ENCODE measurements at places on chromosomes 4 and X.
A peak's percentile ranks its signal among the peaks of the same experiment; 100 is the strongest.

DNA sequence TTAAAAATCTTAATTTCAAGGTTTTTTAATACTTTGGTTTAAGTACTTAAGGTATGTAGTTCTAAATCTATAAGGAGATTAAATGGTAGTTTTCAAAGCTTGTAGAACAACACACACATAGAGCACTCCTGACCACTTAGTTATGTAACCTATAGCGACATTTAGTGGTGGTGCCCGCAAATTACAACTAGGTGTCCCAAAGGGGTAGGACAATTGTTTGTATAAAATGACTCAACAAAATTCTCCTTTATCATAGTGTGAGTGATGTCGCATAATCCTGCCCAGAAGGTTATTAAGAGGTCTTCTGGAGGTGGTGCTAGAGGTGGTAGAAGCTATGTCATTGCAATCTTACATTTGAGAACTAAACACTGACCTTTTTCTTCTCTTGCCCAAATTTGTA, 373.0 kb upstream of the RASGEF1B start:
- peak; percentile 52 for DNase-seq

DNA sequence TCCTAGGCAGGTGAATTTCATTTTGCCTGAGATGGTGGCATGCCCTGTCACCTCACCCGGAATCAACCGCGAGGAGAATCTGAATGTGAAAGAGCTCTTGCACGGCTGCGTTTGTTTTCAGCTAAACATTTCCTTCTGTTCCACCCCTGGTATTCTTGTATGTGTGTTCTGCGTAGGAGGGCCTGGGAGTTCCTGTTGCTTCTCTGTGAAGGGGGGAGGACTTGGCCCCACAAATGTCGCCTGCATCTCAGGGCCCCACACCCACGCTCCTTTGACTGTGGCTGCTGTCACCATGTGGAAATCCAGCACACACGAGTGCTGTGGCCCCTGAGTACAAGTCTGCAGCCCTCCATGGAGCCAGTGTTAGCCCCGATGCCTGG, 45.8 kb upstream of the CLCN4 start:
- DNase-seq = no peak

DNA sequence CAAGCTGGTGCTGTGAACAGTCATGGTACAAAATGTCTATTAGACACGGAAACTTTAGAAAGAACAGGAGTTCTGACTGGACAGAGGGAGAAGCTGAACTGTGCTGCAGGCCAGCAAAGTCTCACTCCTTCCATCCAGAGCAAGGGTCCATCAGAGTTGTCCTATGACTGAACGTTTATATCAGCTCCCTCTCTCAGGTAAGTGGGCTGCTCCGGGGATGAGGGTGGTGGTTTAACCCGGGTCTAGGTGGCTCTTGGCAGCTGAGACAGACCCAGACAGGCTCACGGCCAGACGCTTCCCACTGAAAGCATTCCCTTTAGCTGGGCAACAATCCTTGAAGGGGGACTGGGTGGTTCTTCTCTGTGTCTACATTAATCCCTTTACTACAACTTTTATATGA, 385.0 kb upstream of the SMIM31 start:
- DNase-seq = no peak

- DNase-seq = no peak
These were observed 47.6 kb upstream of the PRSS12 start for GRCh38 chr4:118400356-118400755.

DNA sequence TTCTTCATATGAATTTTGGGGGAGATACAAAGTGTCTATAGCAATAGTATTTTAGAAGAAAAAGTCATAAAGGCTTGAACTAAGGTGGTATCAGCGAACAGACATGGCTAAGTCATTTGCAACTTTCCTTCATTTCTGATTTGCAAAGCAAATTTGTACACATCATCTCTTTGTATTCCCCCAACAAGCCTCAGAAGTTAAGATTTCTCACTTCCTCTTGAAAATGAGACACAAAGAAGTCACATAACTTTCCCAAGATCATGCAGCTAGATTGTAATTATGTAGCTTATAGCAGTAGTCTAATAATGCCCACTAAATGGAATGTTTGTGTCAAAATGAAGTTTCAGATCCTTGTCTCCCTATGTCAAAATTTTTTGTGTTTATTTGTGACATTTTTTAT, 709.8 kb upstream of the HS3ST1 start:
- no peak for DNase-seq

GRCh38 chr4:152255437-152255836, 280.5 kb downstream of the FBXW7 start:
- DNase-seq = peak; percentile 27

- no peak for DNase-seq
These were observed 95.3 kb upstream of the HPRT1 start for GRCh38 chrX:134364711-134365110.

DNA sequence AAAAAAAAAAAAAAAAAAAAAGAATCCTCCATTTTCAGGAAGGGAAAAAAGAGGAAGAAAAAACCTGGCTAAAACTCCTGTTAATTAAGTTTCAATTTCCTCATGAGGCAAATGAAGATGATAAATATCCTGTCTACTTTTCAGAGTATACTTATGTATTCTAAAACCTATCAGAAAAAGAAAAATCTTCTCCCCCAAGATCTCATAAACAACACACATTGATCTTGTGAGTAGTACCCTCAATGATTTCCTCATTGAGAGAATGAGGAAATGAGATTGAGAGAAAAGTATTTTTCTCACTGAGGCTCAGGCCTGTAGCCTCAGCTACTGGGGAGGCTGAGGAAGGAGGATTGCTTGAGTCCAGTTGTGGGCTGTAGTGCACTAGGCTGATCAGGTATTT, 146.7 kb downstream of the TET2 start:
- DNase-seq = no peak

DNA sequence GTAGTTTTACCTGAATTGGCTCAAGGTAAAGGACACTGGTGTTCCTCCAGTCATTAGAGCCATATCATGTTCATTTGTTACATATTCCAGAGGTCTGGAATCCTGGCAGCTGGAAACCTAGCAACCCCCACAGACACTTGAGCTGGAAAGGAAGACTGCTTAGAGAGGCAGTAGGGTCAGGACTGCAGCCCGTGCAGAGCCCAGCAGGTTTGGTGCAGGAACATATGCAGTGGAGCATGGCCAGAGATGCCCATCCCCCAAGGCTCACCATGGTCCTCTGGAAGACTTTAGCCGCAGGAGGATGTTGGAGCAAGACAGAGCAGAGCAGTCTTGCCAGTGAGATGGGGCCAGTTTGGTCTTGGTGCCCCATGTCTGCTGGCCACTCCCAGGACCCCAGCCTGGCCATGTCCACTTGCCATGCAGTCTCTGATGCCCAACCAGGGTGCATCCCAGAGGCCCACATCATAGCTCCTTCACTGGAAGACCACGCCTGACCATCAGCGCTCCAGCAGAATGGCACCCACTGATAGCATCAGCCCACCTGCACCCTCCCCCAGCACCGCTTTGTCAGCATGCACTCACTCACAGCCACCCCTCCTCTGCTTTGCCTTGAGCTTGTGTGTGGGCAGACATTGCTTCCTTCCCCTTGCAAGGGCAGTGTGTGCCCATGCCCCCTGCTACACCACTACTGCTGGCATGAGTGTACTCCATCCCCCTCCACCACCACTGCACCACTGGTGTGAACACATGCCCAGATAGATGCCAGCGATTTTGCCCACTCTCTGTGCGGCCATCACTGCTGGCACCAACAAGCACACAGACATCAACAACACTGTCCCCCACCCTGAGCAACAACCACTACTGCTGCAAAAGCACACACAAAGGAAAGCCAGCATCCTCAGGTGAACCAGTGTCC, 190.3 kb upstream of the SPOCK3 start:
- no peak for DNase-seq

DNA sequence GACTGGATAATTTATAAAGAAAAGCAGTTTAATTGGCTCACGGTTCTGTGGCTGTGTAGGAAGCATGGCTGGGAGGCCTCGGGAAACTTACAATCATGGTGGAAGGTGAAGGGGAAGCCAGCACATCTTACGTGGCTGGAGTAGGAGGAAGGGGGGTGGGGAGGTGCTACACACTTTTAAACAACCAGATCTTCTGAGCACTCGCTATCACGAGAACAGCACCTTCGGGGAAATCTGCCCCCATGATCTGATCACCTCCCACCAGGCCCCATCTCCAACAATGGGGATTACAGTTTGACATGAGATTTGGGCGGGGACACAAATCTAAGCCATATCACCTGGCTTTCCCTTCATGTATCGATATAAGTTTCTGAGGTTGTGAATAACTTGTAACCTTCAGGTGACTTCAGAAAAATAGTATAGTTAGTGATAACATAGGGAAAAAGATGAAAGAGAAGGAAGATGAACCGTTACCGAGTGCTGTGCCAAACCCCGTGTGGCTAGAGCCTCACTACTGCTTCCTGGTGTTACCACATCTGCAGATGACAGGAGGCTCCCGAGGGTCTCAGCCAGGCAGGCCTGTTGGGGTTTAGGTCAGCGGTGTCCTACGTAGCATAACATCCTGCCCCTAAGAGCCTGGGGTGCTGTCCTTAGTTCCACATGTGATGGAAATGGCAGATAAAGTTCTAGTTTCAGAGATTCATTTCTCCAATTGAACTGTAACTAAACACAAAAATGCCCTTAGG, 103.5 kb downstream of the TNIP2 start:
- DNase-seq = no peak

GRCh38 chr4:141309874-141310273, 89.2 kb downstream of the ZNF330 start:
- DNase-seq = no peak

GRCh38 chr4:175530655-175531054, 281.4 kb downstream of the GPM6A start:
- no peak for DNase-seq

DNA sequence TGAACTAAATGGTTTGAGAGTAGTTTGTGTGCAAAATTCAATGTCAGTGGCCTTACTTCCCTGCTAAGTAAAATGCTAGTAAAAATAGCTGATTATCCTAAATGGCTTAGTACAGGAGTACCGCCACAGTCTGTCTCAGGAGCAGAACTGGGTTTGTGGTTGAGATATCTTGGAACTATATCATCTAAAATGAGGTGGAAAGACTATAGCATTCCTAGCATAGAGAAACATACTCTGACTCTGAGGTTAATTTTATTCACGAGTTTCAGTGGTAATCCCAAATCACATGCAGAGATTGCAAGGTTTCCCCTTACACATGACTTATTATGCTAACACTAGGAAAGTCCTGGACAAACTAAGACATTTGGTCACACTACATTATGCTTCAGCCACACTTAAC, 70.4 kb downstream of the OR13H1 start:
- no peak for DNase-seq

Data from stimulated activated CD8-positive, alpha-beta memory T cell treated with anti-CD3 and anti-CD28 coated beads, Interleukin-4, amount 100 ng/mL, for 1 hour (primary cell).